Activated CD4-positive, alpha-beta T cell treated with anti-CD3 and anti-CD28 coated beads for 24 hours (primary cell): ENCODE measurements at places on chromosomes 12 and 14.
A peak's percentile ranks its signal among the peaks of the same experiment; 100 is the strongest.

GRCh38 chr12:94545935-94546771, 86.5 kb upstream of the CEP83 start:
- peak; percentile 3 for DNase-seq

- DNase-seq: no peak
Observed at GRCh38 chr12:63362791-63363190, 211.8 kb upstream of the AVPR1A start.

DNA sequence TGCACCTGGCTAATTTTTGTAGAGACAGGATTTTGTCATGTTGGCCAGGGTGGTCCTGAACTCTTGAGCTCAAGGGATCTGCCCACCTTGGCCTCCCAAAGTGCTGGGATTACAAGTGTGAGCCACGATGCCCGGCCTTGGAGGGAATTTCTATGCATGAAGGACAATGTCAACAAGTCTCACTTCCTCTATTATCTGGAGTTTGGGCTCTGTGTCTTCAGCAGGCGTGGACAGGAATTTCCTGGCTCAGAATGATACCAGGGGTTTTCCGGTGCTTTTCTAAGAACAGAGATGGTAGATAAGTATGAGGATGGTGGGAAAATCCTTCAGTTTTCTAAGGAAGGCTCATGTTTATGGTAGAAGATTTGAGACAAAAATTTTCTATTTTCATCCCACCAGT, 75.0 kb upstream of the CCDC60 start:
- no peak for DNase-seq

- DNase-seq: no peak
Observed at GRCh38 chr12:32534698-32535097, 135.3 kb downstream of the FGD4 start.

- DNase-seq: no peak
Observed at GRCh38 chr12:1821805-1822204, 1.4 kb downstream of the LRTM2 start.
